ENCODE measurements at places on chromosomes 3 and 15.

- no peak for DNase-seq
Observed at GRCh38 chr3:154849408-154849807, 230.7 kb upstream of the MME start.

DNA sequence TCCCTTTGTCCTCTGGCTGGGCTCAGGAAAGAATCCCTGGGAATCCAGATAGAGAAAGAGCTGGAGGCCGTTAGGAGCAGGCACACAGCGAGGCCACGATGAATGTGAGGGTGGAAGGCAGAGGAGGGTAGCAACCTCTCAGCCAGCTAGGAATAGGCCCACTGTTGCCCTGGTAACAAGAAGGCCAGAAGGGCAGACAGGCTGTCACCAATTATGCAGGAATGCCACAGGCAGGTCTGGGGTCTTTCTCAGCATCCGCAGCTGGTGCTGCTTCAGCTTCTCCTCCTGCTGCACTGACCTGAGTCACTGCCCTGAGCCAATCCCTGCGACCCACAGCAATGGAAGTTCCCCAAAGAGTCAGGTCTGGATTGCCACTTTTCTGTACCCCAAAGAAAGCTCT lies 62.8 kb upstream of the C3orf80 start:
- DNase-seq: no peak

GRCh38 chr3:142963234-142963515 lies 299 bp downstream of the PAQR9 start:
- no peak for DNase-seq

GRCh38 chr3:23253214-23253613 lies 50.1 kb downstream of the UBE2E2 start:
- no peak for DNase-seq

- DNase-seq: no peak
Observed at GRCh38 chr15:75031848-75032247, 8.5 kb downstream of the PPCDC start.

GRCh38 chr3:182508919-182509711 lies 284.2 kb upstream of the ATP11B start:
- DNase-seq: peak; percentile 78

- no peak for DNase-seq
Observed at GRCh38 chr3:10319804-10320203, 1.1 kb downstream of the SEC13 start.

DNA sequence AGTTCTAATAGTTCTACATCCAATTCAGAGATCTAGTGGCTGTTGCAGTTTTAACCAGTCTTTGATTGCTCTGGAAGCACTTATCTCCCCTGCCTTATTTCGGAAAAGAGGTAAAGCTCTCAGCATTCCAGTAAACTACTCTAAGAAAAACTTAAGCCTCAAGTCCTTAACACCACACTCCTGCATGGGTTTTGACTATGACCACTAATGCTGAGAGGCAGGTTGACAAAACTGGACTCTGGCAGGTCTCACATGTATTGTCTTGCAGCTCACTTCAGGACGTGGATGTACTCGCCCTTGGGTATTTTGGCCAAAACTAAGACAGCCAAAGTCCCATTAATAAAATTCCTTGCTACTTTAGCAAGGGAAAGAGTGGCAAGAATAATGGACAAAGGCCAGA lies 405.9 kb upstream of the GRM7 start:
- no peak for DNase-seq

DNA sequence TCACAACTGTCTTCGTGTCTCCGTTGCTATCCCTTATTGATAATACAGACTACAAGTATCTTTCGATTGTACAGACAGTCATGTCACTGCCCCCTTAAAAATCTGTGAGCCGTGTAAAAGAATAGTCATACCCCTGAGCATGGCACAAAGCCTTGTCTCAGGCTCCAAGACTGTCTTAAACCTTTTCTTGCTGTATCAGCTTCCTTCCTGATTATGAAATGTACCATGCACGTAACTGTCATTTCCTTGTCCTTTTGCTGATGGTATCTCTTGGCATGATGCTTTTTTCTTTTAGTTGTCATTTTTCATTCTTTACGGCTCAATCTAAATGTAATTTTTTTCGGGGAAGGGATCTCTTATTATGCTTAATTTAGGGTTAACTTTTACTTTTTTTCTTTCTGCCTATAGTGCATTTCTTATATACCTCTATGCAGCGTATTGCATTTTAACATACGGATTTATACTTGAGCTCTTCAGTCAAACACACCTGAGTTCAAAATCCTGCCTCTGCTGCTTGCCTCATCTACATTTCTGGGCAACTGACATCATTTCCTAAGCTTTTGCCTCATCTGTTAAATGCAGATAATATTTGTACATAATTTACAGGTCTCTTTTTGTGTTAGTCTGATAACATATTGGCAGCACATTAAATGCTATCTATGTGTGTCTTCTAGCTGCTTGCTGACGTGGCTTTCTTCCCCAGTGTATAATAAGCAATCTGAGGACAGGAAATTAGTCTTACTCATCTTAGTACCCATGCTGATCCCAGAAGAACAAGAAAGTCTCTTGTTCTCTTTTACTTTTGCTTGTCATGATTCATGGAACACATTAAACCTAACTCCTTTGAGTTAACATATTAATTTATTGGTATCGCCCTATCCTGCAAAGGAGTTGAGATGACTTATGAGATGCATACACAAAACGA lies 57.3 kb downstream of the ROBO2 start:
- no peak for DNase-seq

DNA sequence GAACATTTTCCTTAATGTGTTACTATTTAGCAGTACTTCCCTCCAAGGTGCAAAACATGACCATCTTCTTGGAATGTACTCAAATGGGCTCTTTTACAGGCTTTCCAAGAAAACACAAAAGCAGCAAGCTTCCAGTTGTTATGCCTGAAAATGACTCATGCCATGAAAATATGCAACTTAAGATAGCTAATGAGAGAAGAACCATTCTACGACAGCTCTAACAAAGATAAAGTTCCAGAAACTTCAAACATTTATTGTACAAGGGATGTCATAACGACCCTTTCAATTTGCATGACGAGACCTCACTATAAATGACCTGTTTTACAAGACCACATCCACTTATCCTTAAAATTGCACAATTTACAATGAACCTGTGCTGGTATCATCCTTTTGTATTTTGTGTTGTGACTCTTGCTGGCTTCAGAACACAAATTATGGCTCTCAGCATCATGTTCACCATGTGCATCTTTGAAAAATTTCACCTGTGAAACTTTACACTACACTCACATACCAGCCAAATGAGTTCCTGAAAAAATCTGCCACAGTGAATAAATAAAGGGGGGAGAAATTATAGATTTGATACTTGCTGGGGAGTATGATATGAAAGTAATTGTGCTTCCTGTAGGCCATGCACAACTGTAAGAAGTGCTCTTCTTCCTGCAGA lies 433.7 kb downstream of the MAGI1 start:
- DNase-seq: no peak

- DNase-seq: no peak
Observed at GRCh38 chr3:5058471-5058951, 63.6 kb upstream of the ARL8B start.

DNA sequence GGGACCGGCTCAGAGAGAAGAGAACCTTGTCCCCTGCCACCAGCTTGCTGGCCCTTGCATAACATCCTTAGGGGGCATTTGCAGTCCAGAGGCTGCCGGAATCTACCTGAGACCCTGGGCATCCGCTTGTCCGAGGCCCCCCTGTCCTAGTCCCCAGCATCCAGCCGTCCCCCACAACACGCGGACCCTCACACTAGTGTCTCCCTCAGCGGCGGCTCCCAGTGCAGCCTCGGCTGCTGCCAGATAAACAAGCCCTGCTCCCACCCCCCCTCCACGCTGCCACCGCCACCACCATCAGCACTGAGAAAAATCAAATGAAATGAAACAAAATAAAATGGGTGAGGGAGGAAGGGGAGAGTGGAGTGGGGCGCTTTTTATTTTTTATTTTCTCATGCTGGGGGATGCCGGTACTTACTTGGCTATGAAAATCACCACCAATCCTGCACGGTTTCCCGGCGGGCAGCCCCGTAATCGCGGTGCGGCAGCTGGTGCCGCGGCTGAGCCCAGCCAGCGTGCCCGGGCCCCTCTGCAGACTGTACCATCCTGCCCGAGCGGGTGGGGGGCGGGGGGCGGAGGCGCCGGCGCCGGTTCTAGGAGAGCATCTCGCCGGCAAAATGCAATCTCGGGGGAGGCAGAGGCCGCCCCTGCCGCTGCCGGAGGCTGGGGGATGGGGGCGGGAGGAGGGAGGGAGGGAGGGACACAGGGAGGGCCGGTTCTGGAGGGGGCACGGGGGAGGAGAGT lies at the start of gene ATP2B2:
Gene ATP2B2, minus strand, starts transcription at position 537 of the 741 bp plus-strand sequence. CDS start 56,043 bp downstream, outside the sequence.
- no peak for DNase-seq

- DNase-seq: no peak
Observed at GRCh38 chr15:75928680-75929608, 25.3 kb downstream of the FBXO22 start.

DNA sequence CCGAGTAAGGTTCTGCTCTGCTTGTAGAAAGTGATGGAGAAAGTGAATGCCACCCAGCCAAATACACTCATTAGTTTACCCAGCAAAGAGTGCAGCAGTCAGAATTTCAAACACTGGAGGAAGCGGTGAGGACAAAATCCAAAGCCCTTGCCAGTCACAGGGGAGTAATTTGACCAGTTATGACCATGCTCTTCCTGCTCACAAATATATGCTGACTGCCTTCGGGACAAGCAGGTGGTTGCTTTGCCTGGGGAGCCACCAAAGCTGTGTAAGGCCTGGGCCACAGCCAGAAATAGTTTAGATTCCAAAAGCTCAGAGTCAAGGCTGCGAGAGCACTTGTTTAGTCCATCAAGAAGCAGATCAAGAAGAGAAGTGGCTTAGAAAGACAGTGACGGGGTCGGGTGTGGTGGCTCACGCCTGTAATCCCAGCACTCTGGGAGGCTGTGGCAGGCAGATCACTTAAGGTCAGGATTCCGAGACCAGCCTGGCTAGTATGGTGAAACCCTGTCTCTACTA lies 51.0 kb upstream of the ATP13A3 start:
- no peak for DNase-seq

GRCh38 chr3:101932326-101933068 lies 83.2 kb downstream of the NFKBIZ start:
- DNase-seq: no peak

DNA sequence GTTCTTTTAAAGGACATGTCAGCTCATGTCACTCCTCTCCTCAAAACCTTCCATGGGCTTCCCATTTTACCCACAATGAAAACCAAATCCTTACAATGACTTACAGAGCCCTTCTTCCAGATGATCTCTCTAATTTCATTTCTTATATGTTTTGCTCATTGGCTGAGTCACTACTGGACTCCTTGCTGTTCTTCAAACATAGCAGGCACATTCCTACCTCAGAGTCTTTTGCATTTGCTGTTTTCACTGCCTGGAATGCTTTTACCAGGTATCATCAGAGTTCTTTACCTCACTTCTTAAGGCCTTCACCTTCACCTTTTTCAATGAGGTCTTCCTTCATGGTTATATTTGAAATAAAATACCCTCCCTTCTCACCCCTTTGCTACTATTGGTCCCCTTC lies 57.3 kb downstream of the NECTIN3 start:
- no peak for DNase-seq

DNA sequence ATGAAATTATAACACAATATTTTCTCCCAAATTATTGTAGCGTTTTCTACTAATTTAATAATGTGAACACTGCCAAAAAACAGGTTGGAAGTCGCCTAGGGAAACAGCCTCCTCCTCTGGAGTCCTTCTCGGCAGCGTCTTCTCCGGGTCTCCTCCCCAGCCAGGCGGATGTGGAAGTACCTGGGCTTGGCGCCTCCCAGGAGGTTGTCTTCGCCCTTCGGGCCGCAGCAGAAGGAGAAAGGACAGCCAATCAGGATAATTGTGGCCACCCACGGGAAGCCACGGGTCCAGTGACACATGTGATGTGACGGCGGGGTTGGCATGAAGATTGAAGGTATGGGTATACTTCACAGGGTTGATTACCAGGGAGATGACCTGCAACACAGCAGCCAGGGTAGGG lies 491.2 kb downstream of the PYDC2 start:
- DNase-seq: no peak

DNA sequence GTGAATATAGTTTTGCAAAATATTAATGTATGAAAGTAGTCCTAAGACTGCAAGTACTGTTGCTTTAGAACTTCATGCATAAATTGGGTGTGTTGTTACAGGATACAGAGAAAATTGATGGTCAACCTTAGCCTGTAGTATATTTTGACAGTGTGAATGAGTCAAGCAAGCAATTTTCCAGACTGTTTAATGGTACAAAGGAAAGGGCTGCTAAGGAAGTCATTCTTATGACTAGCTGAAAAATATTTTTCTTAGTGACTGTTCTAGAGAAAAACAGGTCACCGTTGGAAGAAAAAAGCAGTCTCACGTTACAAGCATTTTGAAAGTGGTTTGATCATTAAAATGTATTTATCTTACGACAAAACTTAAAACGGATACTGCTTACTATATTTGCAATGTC lies 49.2 kb downstream of the MBNL1 start:
- DNase-seq: no peak

GRCh38 chr15:31173790-31174450 lies 72.4 kb upstream of the TRPM1 start:
- DNase-seq: no peak

DNA sequence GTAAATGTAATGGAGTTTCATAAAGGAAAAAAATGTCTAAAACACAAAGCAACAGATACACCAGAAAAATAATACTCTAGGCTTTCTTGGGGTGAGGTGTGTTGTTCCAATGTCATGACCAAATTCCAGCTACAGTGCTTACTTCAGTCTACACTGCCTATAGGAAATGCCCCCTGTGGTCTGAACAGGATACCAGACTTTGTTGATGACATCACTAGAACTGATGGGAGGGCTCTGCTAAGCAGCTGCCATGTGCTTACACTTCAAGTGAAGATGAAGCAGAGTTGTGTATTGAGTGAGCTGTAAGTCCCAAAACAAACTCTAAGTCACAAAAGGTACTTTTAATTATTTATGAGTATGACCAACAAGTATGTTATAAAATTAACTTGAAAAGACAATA lies 456.1 kb upstream of the IL12A start:
- no peak for DNase-seq

- no peak for DNase-seq
Observed at GRCh38 chr3:6396631-6397030, 464.3 kb upstream of the GRM7 start.
